ENCODE measurements at places on chromosomes 1 and 21.

- peak; percentile 51 for DNase-seq
These were observed 17.1 kb upstream of the TMEM9 start for GRCh38 chr1:201171063-201172036.

DNA sequence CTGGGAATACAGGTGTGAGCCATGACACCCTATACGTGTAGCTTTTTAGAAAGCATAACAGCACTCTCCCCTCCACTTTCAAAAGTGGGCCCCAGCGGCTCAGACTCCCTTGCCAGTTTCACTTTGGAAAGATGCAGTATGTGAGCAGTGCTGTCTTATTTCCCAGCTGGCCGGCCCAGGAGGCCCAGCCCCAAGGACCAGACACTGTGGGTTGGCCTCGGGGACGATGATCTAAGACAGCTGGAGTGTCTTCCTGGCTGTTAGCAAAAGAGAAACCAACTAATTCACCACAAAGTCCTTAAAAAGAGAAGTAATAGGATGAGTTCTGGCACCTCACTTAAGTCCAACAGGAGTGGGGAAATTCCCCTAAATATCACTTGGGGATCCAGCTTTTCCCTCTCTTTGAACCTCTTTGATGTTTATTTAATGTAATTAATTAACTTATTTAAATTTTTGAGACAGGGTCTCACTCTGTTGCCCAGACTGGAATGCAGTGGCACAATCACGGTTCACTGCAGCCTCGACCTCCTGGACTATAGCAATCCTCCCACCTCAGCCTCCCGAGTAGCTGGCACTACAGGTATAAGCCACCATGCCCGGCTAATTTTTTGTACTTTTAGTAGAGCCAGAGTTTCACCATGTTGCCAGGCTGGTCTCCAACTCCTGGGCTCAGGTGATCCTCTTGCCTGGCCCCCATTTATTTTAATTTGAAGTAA lies 17.6 kb upstream of the CLIC4 start:
- peak; percentile 92 for DNase-seq

DNA sequence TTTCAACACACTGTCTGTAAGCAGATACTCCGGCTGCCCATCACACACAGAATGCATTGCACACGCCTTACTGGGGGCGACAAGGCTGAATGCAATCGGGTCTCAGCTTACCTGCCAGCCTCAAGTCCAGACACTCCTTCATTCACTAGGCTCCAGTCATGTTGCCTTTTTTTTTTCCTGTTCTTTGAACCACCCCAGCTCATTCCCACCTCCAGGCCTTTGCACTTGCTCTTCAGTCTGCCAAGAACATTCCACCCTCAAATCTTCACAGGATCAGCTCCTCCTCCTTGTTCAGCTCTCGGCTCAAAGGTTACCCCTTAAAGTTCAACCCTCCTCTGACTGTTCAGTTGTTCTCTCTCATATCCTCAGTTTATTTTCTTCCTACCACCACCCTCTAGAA lies 181.9 kb upstream of the ESRRG start:
- DNase-seq = no peak

DNA sequence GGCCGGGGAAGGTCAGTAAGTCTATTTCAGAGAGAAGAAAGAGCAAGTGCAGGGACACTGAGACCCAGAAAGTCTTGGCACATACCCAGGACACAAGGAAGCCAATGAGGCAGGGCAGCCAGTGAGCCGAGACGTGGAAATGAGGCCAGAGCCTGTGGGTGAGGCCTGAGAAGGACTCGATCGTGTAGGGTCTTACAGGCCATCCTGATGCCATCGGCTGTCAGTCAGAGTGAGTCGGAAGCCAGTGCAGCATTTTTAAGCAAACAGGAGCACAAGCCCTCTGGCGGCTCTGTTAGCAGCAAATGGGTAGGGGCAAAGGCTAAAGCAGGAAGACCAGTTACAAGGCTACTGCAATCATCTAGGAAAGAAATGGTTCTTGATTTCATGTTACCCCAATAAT lies 6.1 kb upstream of the GJB3 start:
- DNase-seq = no peak

- DNase-seq = no peak
These were observed 45.6 kb downstream of the AZIN2 start for GRCh38 chr1:33126411-33127000.

- peak; percentile 56 for DNase-seq
These were observed 33.9 kb upstream of the ASPM start for GRCh38 chr1:197180252-197180878.

DNA sequence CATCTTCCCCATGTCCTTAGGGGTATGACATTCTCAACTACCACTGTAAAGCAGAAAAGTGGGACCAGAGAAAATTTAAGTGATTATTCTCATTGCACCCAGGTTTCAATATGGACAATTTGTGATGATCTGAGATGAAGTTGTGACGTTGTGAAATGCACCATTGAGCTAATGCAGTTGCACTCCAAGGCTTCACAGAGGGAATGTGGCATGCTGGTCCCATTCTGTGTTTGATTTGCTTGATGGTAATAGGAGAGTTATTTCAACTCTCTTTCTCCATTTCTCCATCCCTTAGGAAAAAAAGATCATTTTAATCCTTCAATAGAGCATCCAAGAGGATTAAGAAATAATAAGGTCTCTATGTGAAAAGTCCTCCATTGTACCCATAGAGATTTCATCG lies 136.6 kb downstream of the SLC30A10 start:
- DNase-seq = no peak

GRCh38 chr21:36023092-36023480 lies 37.2 kb downstream of the SETD4 start:
- DNase-seq = peak; percentile 12

GRCh38 chr1:14901371-14901954 lies 252.1 kb upstream of the TMEM51 start:
- no peak for DNase-seq

- DNase-seq = no peak
These were observed 27.7 kb downstream of the PIGP start for GRCh38 chr21:37045149-37045548.
